ENCODE measurements at places on chromosomes 16 and 17.

- DNase-seq = no peak
Measured at GRCh38 chr16:57828272-57829161, 26.2 kb upstream of the KIFC3 start.

DNA sequence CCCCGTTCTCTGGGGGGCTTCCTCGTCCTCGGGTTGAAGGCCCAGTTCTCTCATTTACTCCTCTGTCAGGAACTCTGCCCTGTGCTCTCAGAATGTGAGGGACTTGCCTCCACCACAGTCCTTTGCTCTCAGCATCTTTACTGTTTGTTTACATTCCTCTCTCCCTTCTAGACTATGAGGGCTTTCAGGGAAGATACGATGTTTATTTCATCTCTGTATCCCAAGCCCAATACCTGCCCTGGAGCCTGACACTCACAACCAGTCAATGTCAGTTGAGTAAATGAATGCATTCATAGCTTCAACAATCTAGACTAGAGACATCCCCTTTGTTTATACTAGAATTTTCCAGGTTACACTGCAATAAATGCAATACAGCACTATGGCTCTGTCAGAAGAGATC, 409.6 kb upstream of the CDH11 start:
- no peak for DNase-seq

DNA sequence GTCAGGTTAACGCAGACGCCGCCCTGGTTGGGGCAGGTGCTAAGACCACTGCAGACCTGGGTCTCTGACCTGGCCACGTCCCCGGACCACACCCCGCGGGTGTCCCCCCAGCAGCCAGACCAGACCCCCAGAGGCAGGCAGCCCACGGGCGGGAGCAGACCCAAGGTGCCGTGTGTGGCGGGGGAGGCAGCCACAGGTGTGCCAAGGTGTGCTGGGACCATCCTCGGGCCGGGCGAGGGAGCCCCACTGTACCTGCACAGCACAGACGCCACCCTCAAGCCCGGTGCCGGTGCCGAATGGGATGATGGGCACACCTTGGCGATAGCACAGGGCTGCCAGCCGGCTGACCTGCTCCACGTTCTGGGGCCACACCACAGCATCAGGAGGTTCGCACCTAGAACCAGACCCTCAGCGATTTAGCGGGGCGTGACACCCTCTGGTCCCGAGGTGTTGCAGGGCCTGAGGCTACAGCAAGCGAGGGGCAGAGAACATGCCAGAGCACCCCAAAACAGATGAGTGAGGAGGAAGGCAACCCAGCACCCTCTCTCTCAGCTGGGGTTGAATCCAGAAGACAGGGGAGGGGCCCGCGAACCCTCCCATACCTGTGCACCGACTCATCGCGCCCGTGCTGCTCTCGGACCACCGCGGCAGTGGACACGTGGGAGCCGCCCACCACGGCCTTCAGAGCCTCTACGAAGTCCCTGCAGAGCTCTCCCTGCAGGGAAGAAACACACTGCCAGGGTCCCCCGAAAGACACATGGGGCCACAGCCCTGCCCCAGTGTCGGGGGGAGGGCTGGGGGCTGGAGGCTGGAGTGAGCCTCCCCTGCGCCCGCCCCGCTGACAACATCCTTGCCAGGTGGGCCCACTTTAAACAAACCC, 1.4 kb downstream of the LDHD start:
- no peak for DNase-seq

DNA sequence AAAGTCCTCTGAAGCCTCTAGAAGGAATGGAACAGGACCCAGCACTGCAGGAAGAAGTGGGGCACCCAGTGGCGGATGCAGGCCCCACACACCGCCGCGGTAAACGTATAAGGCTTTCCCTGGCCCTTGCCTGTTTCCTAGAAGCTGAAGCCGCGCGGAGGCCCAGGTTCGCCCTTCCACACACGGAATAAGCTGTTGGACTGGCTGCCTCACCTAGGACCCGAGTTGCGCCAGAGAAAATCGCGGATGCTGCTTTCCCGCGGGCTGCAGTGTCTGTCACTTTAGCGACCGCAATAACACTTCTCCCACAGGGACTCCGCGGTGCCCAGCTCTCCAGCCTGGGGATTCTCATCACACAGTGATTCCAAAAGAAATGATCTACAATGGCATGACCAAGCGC, 1736.9 kb downstream of the TP53TG3F start:
- DNase-seq = no peak

DNA sequence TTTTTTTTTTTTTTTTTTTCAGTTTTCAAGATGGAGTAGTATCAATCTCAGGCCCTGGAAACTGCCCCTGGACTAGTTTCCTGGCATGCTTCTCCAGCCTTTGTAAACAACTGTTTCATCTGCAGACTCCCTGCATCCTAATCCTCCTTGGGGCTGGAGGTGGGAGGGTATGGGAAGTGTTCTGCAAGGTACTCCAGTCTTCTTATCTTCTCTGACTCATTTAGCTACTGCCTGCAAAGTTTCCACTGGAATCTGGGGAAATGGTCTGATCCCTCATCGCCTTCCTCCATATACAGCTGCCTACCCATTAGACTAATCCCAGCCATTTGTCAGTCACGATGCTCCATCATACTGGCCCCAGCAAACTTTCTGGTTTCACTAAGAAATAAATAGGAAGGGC, 21.5 kb downstream of the COPZ2 start:
- DNase-seq = no peak

GRCh38 chr16:17301593-17302135, 169.1 kb downstream of the XYLT1 start:
- DNase-seq = no peak

GRCh38 chr16:56493815-56494214, 26.0 kb downstream of the BBS2 start:
- no peak for DNase-seq

DNA sequence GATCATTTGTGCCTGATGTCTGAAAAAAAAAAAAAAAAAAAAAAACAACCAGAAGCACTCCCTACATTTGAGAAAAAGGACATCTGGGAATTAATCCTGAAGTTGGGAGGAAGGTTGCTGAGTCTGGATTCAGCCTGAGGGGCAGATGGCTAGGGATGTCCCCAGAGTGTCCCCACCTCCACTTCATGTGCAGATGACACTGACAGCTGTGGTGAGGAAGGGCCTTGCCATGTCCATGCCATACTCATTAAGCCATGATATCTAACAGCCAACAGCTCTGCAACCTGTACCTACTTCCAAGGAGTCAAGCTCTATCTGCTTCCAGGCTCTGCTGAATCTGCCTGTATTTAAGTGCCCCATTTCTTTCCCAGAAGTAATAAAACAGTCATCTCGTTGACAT, 356.0 kb downstream of the CA10 start:
- no peak for DNase-seq

GRCh38 chr17:48122665-48123045, 15.1 kb downstream of the SNX11 start:
- DNase-seq = no peak

GRCh38 chr17:148757-149156, 11.4 kb downstream of the SCGB1C2 start:
- DNase-seq = no peak

GRCh38 chr16:22878955-22879354, 65.0 kb downstream of the HS3ST2 start:
- DNase-seq = no peak

- DNase-seq = no peak
Measured at GRCh38 chr16:88456356-88457292, 3.5 kb downstream of the ZFPM1 start.

DNA sequence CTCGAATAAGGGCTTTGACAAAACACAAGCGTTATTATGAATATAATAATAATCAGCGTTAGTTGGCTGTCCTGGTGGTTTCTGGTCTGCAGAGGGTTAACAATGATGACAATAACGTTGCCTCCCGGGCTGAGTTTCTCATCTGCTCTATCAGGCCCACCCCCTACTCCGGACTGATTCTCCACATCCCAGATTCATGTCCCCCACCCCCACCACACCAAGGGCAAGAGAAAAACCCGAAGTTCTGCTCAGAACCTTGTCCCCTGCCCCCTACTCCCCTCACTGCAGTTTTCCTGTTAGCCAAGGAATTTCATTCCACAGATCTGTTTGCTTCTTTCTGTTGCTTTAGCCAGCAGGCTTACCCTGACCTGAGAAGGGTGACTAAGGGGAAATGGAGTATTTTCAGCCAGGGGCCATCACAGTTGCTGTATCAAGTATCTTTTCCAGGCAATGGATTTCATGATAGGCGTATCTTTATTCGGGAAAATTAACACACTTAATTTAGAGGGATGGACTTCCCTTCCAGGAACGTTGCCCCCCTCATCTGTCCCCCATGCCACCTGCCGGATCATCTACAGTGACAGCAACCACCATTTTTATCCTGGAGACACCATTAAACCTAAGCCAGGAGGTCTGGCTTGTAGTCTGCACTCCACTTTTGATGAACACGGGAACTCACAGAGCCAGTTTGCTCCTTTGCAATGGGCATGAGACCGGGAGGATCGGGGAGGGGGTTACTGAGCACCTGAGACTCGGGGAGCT, 23.7 kb downstream of the ALOX15 start:
- no peak for DNase-seq

- no peak for DNase-seq
Measured at GRCh38 chr17:69096541-69096940, 35.8 kb upstream of the ABCA9 start.

GRCh38 chr17:356671-357434, 4.2 kb upstream of the RPH3AL start:
- no peak for DNase-seq

- DNase-seq = no peak
Measured at GRCh38 chr17:16926061-16926511, 45.8 kb downstream of the TNFRSF13B start.

DNA sequence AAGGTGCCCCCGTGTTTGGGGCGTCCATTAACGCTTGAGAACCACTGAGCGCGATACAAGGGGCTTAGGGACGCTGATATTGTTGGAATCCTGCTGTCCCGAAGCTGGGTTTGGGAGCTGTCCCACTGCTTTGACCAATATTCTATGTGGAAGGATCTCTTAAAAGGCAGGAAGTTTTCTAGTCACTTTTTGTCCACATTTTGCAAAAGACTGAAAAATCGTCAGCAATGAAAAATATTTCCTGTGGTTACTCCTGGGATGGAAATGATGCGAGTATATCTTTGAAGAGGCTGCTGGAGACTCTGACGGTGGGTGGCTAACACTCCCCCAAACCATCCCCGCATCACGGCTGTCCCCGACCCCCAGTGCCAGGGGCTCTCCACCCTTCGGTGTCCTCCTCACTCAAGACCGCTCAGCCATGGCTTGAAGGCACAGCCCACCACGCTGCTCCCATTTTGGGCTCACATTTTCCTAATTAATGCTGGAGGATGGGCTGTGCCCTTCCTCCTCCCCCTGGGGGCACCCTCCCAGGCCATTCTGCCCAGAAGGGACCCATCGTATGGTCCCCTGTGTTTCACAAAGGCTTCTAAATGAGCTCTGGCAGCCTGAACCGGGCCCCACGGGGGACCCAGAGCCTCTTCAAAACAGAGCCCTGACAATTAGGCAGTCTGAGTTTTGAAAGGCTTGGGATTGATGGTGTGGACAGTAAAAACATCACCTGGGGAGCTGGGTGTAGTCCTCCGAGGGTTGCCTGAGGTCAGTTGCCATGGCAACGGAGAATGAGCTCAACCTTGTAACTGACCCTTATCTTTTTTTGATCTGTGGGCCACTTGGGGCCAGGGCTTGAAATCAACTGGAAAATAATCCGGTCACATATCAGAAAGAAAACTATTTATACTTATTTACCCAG, 158.6 kb downstream of the C16orf78 start:
- no peak for DNase-seq

DNA sequence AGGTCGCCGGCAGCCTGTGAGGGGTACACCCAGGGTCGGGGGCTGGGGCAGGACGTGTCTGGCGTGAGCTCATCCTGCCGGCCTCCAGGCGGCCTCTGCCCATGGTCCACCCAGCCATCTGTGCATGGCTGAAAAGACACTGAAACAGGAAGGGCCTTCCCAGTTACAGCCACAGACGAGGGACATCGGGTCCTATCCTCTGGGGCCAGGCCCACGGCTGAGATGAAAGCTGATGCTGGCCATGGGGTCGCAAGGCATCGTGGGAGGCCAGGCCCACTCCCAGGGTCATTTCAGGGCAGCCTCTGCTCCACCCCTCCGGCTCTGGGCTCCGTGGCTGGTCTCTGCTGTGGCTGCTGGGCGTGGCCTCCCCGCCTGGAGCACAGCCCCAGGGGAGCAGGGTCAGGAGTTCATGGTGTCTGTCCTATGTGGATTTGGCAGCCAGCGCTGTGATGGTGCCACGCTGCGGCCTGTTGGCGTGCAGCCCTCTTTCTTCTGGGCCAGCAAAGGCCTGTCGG, 16.6 kb upstream of the ATP6V0C start:
- no peak for DNase-seq

GRCh38 chr17:40363111-40363827, 1.3 kb downstream of the GJD3 start:
- no peak for DNase-seq

DNA sequence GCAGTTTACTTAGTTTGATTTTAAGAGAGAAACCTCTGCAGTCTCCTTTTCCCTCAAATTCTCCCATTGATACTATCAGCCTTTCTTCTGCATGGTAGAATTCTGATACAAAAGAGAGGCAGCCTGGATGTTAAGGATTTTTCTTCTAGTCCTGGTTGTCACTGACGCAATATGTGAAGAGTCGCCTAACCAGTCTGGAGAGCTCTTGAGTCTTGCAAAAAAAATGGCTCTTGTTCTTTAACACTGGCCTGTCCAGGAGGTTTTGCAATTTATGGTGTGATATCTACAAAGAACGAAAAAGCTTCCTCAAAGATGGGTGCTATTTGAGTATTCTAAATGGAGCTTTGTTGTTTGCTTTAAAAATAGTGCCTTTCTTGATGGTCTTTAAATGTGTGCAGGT, 28.9 kb downstream of the COX10 start:
- no peak for DNase-seq
